Right kidney (tissue), 9 donors: ENCODE measurements at places on chromosomes 11 and 22.

DNA sequence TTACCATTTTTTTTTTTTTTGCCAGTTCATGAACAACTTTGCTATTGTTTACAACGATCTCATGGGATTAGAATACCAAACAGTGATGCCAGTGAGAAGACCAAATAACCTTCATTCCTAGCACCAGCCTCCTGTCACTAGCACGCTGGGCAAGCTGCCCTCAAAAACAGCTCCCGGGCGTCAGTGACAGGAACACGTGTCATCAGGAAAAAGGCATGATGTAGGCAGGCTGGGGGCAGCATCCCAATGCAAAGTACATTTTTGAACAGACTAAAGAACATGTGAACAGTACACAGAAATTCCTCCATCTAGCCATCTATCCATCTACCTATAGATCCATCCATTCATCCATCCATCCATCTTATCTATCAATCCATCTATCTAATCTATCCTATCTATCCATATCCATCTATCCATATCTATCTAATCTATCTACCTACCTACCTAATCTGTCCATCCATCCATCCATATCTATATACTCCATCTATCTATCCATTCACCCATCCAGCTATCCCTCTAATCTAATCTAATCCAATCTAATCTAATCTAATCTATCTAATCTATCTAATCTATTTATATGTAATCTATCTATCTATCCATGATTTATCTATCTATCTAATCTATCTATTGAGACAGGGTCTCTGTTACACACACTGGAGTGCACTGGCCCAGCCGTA, 378.5 kb downstream of the SHANK2 start:
- no peak for DNase-seq

- no peak for DNase-seq
Observed at GRCh38 chr22:25149014-25149413, 50.6 kb upstream of the CRYBB3 start.

DNA sequence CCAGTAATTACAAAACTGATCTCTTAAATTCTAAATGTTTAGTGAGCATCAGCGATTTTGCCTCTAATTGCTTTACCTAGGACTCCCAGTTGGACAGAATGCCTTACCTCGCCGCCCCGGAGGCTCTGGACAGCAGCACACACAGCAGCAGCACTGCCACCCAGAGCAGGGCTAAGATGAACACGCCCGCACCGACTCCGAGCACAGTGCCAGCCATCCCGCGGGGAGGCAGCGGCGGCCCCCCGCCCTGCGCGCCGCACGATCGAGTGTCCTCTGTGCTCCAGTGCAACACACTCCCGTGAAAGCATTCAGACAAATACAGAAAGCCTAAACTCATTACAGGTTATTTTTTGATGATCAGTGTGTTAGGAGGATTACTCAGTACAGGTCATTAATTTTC, 9.4 kb downstream of the TMEM218 start:
- no peak for DNase-seq

DNA sequence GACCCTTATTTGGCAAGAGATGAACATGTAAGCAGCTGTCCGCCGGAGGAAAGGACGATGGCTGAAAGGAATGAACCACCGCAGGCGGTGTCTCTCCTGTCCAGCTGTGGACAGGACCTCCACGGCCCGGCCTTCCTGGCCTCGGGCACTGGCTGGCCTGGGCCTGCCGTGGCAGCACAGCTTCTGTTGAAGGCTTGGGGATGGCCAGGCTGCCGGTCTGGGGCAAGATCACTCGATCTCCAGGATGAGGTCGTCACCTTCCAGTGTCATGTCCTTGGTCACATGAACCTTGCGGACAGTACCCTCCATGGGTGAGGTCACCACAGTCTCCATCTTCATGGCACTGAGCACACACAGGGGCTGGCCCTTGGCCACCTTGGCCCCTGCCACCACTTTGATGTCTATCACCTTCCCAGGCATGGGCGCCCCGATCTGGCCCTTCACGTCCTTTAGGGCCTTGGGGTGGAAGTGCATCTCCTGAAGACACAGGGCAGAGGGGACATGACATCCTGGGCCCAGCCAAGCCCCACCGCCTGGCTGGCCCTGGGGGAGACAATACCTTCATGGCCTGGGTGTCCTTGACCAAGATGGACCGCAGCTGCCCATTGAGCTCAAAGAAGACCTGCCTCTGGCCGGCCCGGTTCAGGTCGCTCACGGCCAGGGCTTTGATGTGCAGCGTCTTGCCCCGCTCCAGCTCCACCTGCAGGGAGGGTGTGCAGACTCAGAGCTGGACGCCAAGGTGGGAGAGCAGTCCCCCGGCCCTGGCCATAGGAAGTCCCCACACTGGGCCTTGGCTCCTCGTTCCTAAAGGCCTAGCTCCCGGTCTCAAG, 5.6 kb downstream of the RCE1 start:
- DNase-seq, result no peak

- no peak for DNase-seq
Observed at GRCh38 chr11:37124384-37124783, 526.3 kb upstream of the RAG2 start.

GRCh38 chr11:69035150-69035945, 13.4 kb upstream of the TPCN2 start:
- DNase-seq, result no peak

- DNase-seq, result no peak
Observed at GRCh38 chr22:19984201-19984753, 32.3 kb downstream of the ARVCF start.

DNA sequence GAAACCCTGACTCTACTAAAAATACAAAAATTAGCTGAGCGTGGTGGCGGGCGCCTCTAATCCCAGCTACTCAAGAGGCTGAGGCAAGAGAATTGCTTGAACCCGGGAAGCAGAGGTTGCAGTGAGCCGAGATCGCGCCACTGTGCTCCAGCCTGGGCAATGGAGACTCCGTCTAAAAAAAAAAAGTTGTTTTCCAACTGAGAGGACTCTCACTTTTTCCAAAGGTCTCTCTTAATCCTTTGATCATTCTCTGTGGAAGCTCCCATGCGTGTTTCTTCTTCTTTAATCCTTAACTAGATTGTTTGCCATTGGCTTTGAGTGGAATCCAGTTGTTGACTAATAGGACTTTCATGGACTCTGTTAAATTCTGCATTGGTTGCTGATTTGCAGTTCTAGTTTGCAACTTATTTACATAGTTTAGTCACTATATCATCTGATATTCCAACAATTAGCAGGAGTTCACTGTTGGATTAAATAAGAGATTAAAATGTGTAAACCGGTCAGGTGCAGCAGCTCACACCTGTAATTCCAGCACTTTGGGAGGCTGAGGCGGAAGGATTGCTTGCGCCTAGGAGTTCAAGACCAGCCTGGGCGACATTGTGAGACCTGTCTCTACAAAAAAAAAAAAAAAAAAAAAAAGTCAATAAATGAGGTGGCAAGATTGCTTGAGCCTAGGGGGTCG, 79.7 kb downstream of the C22orf31 start:
- no peak for DNase-seq

DNA sequence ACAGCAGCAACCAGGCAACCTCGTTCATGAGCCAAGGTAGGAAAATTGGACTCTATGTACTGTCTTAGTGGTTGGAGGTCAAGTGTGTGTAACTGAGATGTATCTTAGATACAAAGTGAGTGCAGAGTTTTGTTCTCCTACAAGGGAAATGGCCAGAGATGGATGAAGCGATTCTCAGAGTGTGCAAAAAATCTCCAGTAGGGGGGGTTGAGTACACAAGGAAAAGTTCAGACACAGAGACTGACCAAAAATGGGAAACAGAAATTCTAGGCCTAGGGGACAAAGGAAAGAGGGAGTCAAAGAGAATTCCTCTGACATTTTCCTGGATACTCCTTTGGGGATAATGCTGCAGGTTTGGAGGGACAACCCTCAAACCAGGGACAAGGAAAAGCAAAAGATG, 38.2 kb upstream of the OR5AK2 start:
- no peak for DNase-seq

DNA sequence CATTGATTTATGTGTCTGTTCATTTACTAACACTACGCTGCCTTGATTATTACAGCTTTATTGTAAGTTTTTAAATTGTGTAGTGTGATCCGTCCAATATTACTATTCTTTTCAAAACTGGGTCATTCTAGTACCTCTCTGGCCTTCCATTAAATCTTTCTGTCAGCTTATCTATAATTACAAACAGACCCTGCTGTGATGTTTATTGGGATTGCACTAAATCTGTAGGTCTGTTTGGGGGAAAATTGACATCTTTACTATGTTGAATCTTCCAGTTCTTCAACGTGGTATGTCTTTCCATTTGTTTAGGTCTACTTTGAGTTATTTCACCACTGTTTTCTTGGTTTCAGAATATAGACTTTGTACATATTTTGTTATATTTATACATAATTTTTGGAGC, 15.6 kb downstream of the CABIN1 start:
- no peak for DNase-seq

GRCh38 chr11:64862987-64863390, 15.4 kb downstream of the EHD1 start:
- DNase-seq, result no peak

- DNase-seq, result no peak
Observed at GRCh38 chr11:70432065-70432464, 33.7 kb downstream of the CTTN start.

GRCh38 chr22:27406389-27406861, 395.1 kb downstream of the MN1 start:
- DNase-seq, result no peak

DNA sequence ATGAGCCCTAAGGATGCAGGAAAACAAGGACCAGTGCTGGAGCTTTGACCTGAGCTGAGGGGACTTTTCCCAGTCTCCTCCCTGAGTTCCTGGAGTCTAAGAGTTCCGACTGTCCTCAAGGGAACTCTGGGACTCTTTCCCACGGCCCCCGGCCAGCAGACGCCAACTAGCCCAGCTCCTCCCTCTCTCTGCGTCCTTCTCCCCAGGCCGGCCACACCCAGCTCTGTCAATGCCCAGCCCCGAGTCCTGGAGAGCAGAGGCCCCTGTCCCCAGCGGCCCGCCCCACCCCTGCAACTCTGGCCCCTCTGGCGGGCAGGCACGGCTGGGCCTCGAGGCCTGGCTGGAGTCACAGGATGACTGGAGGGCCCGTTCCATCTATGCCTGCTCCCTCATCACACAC, 29.8 kb downstream of the NECTIN1 start:
- DNase-seq, result no peak

DNA sequence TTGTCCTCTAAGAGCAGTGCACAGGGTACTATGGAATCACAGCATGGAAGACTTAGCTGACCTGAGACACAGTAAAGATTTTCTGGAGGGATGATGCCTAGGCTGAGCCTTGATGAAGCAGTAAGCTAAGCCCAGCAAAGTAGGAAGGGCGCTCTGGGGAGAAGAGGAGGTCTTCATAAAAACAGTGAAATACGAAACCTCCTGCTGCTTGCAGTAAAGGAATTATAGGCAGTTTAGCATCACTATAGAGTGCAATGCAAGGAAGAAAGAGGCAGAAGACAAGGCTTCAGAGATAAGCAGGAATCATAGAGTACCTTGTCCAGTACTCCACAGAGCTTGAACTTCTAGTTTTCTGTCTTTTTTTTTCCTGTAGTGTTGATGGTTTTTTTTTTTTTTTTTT, 555.7 kb upstream of the CADM1 start:
- DNase-seq, result no peak

DNA sequence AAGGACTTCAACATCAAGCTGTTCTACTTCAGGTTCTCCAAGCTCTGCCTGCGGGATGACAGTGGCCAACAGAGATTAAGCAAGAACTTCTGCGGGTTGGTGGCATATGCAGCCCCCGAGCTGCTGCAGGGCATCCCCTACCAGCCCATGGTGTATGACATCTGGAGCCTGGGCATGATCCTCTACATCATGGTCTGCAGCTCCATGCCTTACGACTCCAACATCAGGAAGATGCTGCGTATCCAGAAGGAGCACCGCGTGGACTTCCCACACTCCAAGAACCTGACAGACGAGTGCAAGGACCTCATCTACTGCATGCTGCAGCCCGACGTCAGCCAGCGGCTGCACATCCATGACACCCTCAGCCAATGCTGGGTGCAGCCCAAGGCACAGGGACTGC, 2.8 kb upstream of the DGCR2 start:
- no peak for DNase-seq

GRCh38 chr11:3886985-3887384, 31.5 kb downstream of the STIM1 start:
- DNase-seq, result no peak

DNA sequence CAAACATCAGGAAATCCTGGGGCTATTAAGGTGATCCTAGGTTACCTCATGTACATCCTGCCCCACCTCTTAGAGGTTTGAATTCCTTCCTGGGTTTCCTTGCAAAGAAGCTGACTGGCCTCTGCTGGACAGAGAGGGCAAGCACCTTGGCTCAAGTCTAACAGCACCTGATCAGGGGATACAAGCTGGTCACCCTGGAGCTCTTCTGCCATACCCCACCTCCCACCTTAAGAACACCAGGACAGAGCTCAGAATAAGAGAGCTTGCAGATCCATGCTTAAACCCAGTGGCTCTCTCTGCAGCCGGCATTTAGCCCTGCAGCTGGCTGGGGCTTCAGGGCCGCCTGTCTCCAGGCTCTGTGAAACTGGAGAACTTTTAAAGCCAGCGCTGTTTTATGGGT, 386.6 kb upstream of the NARS2 start:
- DNase-seq, result peak; percentile 55

- no peak for DNase-seq
Observed at GRCh38 chr11:7143908-7144307, 55.1 kb downstream of the RBMXL2 start.

GRCh38 chr11:64007629-64008282, 21.5 kb downstream of the OTUB1 start:
- DNase-seq, result peak; percentile 73

DNA sequence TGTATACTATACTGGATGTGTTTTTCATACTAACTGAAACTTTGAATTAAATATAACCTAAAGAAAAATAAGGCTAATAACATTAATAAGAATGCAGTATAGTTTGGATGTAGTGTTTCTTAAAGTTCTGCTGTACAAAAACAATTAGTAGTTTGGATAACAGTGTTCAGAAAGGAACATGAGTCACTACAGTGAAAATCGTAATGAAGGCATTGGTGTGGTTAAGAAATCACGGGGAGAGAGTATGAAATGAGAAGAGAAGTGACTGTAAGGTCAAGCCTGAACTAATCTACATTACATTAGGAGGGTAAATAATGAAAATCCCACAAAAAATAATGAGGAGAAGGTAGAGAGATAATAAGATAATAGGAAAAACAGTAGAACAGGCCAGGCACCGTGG, 726.6 kb upstream of the ARHGAP42 start:
- DNase-seq, result no peak

DNA sequence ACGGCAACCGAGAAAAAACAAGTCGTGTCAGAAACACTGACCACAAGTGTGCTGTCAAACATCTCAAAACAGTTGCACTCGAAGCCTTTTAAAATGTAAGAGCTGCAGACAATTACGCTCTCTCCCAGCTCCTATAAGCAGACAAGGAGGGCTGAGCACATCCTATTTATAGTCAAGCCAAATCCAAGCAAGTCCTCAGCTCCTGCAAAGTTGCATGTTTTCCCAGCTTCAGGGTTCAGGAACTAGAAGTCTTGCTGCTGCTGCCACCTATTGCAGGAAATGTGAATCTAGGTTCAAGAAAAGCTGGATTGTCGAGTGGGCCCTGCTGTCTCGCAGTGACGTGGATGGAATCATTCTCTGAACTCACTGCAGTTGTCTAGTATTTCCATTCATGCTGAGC, 15.5 kb downstream of the EFCAB6 start:
- no peak for DNase-seq

- DNase-seq, result no peak
Observed at GRCh38 chr11:122108192-122108799, 7.7 kb downstream of the BLID start.

GRCh38 chr11:117180661-117181585, 2.4 kb downstream of the SIDT2 start:
- peak; percentile 22 for DNase-seq

GRCh38 chr11:124752471-124753102, 532 bp upstream of the VSIG2 start:
- peak; percentile 10 for DNase-seq

GRCh38 chr22:49962012-49962750, 1.6 kb downstream of the PIM3 start:
- peak; percentile 68 for DNase-seq
